DMS 273 treated with DMSO at 0.1 percent for 48 hours (cell line): ENCODE measurements at places on chromosomes 5 and 9.

- DNase-seq: no peak
Measured at GRCh38 chr9:135216236-135216635, 128.8 kb downstream of the OLFM1 start.

- no peak for DNase-seq
Measured at GRCh38 chr5:100900142-100900795, 2.8 kb downstream of the ST8SIA4 start.

DNA sequence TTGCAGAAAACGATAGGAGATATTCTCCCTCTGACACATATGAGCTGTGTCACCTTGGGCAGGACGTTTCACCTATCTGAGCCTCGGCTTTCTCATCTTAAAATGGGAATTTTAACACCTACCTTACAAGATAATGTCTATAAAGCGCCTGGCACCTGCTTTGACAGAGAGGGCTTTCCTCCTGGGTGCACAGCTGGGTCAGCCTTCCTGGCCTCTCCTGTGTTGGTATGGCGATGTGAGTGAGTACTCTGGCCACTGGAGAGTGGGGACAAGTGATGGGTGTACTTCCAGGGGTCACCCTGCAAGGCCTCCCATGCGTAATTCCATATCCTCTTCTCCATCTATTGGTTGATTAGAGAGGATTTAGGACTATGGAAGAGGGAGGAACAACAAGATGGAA is 113.1 kb upstream of the SMIM23 start:
- no peak for DNase-seq

DNA sequence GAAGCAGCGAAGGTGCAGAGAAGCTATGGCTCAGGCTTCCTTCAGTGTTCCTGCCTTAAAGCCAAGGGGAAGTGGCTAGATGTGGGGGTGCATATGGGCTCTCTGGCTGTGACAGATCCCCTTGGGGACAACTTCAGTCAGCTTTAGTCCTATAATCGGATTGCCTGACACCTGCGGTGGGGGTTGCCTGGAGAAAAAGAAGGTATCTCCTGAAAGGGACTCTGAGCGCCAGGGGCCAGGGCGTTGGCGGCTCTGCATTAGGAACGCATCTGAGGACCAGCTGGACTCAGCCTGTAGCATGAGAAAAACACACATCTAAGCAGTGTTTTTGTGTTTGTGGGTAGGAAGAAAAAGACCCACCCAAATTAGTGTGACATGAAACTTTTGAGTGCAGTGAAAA is 84.3 kb upstream of the OTULINL start:
- DNase-seq: no peak

DNA sequence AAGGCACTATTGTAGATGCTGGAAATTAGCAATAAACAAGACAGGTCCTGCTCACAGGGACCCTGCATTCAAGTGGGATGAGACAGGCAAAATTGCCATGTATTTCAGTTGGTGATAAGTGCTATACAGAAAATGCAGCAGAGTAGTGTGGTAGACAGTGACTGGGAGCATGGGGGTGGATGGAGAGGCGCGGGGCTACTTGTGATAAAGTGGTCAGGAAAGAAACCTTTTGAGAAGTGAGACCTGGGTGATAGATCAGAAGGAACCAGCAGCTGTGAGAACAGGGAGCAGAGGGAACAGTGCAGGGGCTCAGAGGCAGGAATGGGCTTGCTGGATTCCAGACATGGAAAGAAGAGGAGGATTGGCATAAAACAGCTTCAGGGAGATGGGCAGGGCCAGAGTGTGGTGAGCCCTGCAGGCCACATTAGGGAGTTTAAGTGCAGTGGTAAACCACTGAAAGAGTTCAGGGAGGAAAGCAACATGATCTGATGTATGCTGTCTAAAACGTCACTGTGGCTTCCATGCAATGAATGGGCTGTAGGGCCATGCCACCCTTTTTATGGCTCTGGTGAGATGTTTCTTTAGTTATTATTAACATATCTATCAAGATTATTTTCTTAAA is 7.3 kb downstream of the CRHBP start:
- DNase-seq: no peak

DNA sequence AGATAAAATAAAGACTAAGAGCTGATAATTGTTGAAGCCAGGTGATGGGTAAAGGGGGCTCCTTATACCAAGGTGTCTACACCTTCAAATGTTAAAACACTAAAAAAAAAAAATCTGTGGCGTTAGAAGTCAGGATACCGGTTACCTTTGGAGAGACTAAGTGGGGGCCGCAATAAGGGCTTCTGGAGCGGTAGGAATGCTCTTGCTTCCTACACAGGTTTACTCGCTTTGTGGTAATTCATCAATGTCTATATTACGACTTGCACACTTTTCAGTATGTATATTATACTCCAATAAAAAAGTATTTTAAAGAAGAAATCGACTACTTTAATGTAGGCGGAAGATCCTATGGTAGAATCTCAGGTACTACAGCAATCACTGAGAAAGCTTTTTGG is 12.5 kb downstream of the MRPS27 start:
- no peak for DNase-seq

GRCh38 chr5:140966293-140967225 is at the start of gene PCDHAC2:
Gene PCDHAC2 (plus strand): TSS chr5:140966476. CDS start chr5:140966767, 291 bp downstream.
- peak; percentile 55 for DNase-seq

DNA sequence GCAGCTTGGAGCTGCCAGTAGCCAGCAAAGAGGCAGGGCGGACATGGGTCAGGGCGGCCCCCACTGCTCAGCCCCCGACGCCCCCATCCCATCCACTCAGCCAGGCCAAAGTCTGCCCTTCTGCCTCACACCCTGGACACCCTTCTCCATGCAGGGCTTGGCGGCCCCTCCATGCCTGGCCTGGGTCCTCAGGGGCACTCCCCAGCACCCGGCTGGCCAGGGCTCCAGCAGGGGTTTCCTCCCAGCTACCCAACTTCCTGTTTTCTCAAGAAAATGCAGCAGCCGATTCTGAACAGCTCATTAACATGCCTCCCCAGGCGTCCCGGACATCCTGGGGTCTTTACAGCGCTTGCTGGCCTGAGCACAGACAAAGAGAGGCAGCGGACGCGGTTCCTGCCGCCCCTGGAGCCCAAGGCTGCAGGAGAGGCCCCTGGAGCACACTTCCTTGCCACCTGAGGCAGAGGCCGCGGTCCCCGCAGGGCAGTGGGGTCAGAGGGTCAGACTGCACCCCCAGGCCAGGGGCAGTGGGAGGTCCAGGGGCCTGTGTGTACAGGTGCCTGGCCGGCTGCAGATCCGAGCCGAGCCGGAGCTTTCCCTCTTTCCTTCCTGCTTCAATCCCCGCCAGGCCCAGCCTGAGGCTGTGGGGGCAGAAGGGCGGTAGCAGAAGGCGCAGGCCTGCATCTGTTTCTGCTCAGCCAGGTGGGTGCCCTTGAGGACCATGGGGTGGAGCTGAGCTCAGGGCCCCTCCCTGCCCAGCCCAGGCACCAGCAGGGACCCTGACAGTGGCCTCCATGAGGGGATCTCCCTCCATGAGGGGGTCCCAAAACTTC is 18.7 kb upstream of the NRARP start:
- DNase-seq: no peak

- DNase-seq: no peak
Measured at GRCh38 chr5:57174890-57175510, 1.1 kb downstream of the GPBP1 start.

DNA sequence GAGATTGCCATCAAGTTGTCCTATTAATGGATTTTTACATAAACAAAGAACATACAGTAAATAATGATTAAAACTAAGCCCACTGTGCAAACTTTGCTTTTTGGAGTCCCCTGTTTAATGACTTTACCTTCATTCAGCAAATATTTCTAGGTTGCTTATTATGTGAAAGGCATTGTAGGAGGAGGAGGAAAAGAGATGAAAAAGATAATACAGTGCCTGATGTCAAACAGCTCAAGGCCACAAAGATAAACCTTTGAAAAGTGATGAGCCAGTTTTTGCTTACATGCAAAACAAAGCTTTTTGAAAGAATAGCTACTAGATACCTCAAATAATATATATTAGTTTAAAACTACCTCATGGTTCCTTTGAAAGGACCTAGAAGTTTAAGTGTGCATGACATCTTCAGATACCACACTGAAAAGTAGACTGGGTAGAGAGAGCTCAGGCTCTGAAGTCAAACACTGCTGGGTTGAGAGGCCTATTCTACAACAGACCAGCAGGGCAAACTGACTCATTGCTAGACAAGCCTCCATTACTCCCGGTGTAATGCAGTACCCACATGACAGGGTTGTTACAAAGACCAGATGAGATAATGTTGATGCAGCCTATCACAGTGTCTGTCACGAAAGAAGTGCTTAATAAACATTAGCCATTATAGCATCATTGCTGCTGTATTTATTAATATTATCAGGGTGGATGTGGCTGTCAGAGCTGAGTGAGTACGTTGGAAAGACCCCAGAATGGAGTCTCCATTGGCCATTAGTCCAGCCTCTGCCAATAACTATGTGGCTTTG is 11.8 kb downstream of the DEPDC1B start:
- peak; percentile 33 for DNase-seq
